ENCODE measurements at places on chromosomes 3 and 15.

DNA sequence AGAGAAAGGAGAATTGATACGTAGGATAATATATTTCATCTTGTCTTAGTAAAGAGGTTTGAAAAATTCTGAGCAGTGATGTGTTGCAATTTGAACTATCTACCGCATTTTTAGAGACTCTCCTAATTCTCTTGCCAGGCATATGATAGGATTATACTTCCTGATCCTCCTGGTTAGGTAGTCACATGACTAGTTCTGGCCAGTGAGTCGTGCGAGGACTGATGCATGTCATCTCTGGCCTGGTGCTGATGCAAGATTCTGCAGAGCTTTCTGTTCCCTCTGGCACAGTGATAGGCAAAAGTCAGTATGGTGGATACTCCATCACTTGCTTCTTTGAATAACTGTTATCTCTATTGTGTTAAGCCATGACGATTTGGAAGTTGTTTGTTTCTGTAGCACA is 277.6 kb upstream of the NAALADL2 start:
- DNase-seq: no peak

GRCh38 chr15:64029633-64030032 is 16.7 kb downstream of the DAPK2 start:
- DNase-seq: no peak

DNA sequence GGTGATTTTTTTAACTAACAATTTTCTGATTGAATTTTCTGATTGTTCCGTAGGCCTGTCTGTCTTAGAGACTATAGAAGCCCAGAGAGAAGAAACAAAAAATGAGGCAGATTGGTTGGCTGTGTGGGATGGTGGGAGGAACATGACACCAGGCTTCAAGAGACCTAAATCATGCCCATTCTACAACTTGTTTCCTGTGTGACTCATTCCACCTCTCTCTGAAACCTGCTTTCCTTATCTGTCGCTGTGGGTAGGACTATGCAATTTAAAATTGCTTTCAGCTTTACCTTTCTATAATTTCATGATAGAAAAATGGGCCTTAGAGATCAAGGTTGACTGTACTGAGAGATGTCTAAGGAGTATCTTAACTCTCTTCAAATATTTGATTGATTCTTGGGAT is 44.5 kb downstream of the OXNAD1 start:
- DNase-seq: no peak

DNA sequence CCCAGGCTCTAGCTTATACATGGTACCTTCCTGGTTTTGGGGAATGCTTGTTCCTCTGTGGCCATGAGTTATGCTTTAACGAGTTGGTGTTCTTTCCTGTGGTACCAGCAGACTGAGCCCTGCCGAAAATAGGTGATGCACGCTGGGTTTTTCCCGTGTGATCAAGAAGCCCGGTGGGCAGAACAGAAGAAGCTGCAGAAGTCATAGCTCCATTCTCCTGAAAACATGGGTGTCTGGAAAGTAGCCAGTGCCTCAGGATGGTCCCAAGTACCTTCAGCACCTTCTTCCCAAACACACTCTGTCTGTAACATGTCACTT is 25.2 kb downstream of the MAPKBP1 start:
- DNase-seq: no peak

- no peak for DNase-seq
Observed at GRCh38 chr3:189308608-189309007, 136.8 kb downstream of the TPRG1 start.

- no peak for DNase-seq
Observed at GRCh38 chr3:177410730-177411129, 213.4 kb upstream of the TBL1XR1 start.

DNA sequence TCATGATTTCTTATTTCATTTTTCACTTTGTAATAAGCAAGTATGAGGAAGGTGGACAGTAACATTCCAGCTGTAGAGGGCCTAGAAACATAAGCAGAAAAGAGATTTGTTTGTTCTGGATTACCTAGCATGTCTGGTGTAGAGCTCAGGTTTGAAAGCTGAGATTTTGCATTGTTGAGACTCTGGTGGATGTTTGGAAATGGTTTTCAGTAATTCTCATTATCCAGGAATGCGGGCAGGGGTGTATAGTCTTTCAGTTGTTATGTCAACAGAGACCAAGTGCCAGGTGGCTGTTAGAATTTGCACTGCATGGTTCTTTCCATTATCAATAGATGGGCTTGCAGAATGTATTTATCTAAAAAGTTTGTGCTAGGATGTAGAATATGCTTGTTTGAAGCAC is 10.9 kb downstream of the GPD1L start:
- DNase-seq: no peak

GRCh38 chr15:59550530-59550929 is 61.1 kb upstream of the GCNT3 start:
- DNase-seq: no peak

DNA sequence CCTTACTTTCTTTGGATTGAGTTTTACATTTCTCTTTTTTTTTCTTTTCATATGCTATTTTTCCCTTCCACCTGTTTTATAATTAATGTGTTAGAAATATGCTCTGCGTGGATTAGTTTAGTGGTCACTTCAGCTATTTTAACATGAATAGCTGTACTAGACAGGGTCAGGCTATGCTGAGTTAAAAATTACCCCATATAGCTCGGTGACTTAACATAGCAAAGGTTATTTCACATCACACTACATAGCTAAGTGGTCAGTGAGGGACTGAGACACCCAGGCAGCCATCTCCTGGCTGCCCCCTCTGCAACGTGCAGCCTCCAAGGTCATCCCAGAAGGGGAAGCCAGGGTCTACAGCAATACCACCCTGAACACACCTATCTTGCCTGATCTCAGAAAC is 46.9 kb upstream of the KIF23 start:
- no peak for DNase-seq

DNA sequence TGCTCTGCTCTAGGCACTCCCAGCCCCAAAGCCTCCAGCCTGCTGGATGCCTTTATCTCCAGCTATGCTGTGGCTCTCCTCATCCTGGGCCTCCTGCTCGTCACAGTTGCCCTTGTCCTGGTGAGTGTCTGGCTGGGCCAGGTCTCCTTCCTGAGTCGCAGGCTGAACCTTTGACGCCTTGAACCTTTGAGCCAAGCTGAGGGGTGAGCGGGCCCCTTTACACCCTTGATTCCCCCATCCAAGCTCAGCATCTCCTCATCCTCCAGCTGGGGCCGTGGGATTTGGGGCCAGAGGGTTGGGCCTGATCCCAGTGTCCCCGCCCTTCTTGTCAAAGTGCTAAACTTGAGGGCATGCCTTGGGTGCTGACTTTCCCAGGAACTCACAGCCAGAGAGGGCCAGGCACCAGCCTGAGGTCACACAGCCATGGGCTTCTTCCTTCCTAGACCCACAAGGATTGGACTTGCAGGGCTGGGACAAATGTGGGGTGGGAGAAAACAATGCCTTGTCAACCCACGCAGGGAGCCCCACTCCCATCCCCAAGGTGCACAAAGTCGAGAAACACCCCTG is 137.0 kb downstream of the TBC1D2B start:
- no peak for DNase-seq

DNA sequence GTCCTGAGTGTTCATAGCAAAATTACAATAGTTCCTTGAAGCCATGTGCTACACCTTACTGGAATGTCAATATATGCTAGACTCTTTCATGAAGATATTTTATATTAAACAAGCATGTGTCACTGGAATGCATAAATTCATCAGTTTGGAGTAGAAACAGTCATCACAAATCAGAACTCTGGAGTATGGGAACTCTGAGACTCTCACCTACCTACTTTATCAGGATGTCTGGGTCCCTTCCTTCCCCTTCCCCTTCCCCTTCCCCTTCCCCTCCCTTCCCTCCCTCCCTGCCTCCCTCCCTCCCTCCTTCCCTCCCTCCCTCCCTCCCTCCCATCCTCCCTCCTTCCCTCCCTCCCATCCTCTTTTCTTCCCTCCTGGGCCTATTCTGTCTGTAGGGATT is 144.7 kb upstream of the PEX5L start:
- DNase-seq: no peak

DNA sequence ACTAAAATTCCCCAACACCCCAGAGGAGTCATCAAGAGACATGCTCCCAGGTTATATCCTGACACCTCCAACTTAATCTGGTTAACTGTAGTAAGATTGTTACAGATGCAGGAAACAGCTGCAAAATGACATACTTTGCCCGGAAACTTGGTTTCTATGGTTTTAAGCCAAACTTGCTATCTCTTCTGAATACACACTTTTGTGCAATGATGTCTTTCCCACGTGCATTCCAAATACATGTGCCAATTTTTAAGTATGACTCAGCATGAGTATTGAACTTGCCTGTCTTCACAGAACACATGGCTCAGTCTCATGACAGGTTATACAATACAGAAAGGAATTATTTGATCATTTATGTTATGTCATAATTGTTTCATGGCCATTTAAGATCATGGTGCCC is 207.0 kb upstream of the DCBLD2 start:
- no peak for DNase-seq

DNA sequence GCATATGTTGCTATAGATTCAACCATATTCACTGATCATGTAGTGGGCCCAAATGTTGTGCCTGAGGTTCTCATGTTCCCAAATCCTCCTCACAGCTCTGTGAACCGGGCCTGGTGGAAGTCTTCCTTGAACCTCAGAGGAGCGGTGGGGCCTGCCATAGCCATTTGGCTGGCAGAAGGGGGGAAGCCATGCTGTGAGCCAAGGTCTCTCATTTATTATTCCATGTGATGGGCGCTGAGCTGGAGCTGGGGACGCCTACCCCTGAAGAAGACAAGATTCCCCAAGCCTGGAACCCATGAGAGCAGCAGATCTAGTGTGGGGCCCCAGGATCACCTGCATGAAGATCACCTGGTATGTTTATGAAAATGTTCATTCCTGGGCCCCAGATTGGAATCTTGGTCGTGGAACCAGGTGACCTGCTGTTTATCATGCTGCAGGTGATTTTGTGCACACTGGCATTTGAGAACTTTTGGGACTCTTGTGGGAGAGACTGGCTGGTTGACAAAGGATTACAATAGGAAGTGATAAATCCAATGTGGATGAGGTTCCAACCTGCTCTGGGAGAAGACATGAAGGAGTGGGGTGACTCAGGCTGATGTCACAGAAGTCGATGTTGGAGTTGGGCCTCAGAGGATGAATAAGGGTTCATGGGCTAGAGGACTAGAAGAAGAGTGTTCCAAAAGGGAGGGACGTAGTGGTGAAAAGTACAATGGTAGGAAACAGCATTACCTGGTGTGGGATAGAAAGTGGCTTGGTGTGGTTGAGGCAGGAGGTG is 102.1 kb downstream of the ASB7 start:
- peak; percentile 32 for DNase-seq

DNA sequence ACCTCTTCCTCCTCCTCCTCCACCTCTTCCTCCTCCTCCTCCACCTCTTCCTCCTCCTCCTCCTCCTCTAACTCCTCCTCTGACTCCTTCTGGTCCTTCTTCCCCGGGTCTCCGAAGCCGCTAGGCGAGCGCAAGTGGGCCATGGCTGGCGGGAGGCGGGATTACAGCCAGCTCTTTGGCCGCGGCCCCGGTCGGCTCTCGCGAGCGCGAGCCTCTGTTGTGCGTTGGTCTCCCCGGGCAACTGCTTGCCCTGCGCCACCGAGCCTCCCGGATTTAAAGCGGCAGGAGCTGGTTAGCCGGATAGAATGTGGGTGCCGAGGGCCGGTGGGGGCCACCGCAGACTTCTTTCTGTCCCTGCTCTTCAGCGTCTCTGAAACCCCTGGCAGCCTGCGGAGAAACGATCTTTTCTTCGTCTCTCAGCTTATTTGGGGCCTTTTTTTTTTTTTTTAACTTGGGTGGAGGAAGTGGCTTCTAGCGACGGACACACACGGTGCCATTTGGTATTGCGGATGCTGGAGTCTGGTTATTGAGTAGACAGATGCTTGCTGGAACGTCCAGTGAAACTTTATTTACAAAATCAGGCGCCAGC is at the start of gene ERICH6:
Gene ERICH6, minus strand, starts transcription at position 165 of the 589 bp plus-strand sequence. Its CDS starts 22 bp downstream, at position 143.
- DNase-seq: peak; percentile 93

DNA sequence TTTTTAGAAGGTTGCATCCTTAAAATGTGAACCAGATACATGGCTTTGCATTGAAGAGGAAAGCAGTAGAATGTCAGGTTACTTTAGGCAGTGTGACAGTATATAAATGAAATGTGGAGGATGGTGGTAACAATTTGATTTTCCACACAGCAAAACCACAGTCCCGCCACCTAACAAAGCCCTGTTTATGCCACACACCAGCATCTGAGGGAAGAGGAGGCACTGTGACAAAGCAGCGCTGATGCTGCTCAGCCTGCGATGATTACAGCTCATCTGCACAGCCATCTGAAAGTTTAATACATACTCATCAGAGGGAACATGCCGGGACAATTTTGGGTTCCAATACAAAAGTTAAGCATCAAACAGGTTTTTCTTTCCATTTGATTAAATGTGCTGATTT is 8.9 kb downstream of the RNF7 start:
- no peak for DNase-seq

- DNase-seq: no peak
Observed at GRCh38 chr3:17972030-17972429, 229.6 kb upstream of the TBC1D5 start.

GRCh38 chr15:63896336-63897115 is 62.8 kb upstream of the HERC1 start:
- no peak for DNase-seq
